ENCODE measurements at places on chromosomes 12 and 14.

DNA sequence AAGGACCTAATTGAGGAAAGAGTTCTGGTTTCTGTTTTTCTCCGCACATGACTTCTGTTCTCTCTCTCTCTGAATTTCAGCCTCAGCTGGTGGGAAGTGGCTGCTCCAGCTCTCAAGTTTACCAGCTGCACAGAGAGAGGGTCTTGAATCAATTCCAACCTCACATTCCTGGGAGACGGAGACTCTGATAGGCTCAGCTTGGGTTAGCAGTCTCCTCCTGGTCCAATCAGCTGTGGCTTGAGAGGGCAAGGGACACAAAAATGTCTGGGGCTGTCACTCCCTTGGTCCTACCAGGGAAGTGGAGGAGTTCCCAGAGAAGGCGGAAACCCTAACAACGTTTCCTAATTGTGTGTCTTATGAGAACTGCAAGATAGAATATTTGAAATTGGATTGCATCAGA is 7.0 kb downstream of the CCDC63 start:
- no peak for DNase-seq

GRCh38 chr12:113793250-113793649 is 172.9 kb downstream of the RBM19 start:
- DNase-seq = no peak

DNA sequence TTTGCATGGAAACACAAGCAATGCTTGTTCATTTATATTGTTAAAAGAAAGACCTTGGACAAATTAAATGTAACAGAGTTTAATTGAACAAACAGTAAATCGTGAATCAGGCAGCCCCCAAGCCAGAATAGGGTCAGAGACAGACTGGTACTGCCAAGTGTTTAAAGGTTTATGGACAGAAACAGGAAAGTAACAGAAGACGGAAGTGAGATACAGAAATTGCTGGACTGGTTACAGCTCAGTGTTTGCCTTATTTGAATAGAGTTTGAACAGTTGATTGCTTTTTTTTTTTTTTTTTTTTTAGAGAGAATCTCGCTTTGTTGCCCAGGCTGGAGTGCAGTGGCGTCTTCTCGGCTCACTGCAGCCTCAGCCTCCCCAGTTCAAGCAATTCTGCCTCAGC is 50.3 kb downstream of the DAO start:
- DNase-seq = no peak

- no peak for DNase-seq
These were observed 98.8 kb downstream of the TMEM132C start for GRCh38 chr12:128365651-128366231.

GRCh38 chr14:44712024-44712815 is 205.1 kb upstream of the FSCB start:
- no peak for DNase-seq

DNA sequence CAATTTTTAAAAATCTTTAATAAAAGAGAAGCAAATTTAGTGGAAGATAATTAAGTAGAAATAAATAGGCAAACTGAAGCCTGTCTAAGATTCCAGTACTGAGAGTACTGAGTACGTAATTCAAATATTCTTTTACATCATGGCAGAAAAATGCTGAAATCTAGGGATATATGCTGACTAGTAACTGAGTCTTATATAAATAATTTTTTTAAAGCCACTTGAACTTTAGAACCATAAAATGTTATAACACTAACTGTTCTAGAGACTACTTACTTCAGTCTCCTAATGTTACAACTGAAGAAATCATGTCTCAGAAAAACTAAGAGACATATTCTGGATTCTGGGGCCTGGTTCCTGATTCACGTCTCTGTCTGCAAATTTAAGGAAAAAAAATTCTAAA is 230.6 kb upstream of the PLEKHG7 start:
- no peak for DNase-seq

- no peak for DNase-seq
These were observed 17.8 kb upstream of the MEG3 start for GRCh38 chr14:100807979-100808734.

DNA sequence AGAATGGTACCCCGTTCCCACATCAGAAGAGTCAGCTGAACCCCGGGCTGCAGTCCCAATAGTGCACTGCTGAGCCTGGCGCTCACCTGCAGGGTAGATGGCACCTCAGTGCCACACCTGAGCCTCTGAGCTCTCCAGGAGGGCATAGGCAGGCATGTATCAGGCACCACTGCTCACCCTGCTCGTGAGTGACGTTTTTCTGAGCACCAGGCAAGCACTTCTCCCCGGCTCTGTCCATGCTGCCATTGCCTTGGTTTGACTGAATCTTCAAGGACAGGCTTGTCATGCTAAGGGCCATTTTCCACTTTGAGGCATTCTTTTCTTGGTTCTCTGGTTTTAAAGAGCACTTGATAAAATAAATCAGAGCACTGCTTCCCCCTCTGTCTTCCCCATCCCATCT is 161.6 kb upstream of the PRMT8 start:
- DNase-seq = no peak

DNA sequence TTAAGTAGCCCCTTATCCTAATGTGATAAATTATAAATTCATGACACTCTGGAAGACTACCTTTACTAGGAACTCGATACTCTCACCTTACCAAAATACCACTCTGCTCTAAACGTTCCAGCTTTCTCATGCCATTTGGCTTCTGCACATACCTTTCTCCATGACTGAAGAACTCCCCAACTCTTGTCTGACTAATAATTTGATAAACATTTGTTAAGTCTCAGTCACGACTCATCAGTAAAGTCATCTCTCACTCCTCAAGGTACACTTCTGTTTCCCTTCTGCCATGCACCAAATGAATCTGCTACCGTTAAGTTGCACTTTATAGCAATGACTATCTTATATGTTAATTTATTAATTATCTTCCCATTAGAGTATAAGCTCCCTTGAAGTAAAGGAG is 498.3 kb upstream of the NOVA1 start:
- no peak for DNase-seq

- no peak for DNase-seq
These were observed 51.4 kb downstream of the CYP46A1 start for GRCh38 chr14:99735189-99736135.

DNA sequence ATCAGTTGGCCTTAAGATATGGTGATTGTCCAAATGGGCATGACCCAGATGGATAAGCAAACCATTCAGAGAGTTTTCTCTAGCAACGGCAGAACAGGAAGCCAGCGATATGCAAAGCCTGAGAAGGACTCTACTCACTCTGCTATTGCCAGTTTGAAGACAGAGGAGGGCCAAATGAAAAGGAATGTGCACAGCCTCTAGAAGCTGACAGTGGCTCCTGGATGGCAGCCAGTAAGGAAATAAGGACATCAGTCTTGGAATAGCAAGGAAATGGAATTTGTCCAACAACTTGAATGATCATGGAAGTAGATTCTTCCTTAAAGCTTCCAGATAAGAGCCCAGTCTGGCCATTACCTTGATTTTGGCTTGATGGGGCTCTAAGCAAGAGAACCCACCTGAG is 60.0 kb downstream of the TMTC2 start:
- DNase-seq = no peak

DNA sequence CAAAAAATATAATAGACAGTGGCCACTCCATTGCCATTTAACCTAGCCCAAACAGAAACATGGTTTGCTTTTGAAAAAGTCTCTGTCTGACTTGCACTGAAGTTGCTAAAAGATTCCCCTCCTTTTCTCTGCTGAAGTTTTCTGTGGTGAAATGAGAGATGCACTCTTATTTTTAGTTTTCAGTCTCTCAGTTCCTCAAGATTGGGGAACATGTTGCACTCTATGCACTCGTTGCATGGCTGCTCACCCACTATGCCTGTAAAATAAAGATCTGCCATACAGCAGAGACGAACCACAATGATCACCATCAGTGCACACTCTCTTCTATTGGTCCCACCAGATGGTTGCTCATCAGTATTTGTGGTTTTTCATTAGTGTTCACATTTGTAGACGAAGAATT is 13.1 kb upstream of the DAAM1 start:
- DNase-seq = no peak

- DNase-seq = no peak
These were observed 53.6 kb downstream of the HSP90AA1 start for GRCh38 chr14:102033241-102033640.

GRCh38 chr12:71134405-71134804 is 23.4 kb downstream of the TSPAN8 start:
- no peak for DNase-seq

DNA sequence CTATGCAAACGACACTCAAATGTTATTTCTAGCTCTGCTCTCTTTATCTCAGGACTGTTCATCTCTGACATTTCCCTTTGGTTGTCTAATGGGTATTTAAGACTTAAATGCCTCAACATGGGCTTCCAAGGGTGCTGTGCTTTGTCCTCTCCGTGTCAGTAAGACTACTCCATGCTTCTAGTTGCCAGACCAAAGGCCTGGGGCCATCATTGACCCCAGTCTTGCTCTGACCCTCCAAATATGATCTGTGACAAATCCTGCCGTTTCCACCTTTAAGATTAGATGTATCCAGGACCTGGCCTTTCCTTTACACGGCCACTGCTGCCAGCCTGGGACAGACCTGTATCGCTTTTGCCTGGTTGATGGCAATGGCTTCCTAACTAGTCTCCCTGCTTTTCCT is 126.3 kb upstream of the DYRK2 start:
- no peak for DNase-seq

GRCh38 chr14:36443374-36443773 is 76.7 kb downstream of the NKX2-1 start:
- DNase-seq = no peak

DNA sequence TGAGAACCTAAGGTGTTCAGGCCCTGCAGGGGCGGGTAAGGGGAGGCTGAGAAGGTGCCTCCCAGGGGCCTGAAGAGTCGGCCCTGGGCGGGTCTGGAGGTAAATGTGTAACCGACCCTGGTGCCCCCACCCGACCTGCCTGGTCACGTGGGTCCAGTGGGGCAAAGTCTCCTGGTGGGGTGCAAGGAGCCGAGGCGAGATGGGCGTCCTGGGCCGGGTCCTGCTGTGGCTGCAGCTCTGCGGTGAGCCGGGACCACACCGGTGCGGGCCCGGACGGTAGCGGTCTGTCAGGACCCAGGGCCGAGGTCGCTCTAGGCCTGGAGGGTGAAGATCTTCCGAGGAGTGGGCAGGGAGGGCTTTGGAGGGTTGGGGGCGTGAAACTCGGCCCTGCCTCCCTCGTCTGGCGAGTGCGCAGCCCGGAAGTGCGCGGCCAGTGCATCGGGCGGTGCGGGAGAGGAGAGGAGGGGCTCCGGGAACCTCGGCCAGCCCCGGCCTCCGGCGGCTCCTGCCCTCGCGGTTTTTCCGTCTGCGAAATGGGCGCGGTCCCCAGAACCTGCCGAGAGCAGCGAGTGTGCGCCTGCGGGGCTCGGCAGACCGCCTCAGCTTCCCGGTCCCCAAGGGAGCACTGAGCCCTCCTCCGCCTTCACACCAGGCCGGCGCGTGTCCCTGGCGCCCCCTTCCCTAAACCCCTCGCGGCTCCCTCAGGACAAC is at the start of gene AMN:
Gene AMN (plus strand): TSS at position 174 of the 711 bp plus-strand sequence. CDS start 26 bp downstream, at position 200.
- DNase-seq = no peak

- DNase-seq = no peak
These were observed 143.1 kb upstream of the SLC16A7 start for GRCh38 chr12:59452746-59453145.

GRCh38 chr12:4274396-4275015 is 944 bp downstream of the CCND2 start:
- DNase-seq = no peak

DNA sequence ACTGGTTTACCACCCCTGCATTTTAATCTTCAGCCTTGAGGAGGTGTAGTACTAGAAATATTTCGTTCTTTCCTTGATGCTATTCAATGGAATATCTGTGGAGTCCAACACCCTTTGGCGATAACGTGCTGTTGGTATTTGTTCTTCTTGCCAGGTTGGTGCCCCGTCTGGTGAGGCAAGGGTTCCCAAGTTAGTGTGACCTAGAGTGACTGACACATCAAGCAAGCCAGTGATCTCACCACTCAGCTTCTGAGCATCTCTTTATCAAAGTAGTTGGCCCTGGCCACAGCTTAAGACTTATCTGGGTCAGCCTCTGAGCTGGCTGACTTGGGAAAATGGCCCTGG is 60.2 kb downstream of the PLXNC1 start:
- no peak for DNase-seq

DNA sequence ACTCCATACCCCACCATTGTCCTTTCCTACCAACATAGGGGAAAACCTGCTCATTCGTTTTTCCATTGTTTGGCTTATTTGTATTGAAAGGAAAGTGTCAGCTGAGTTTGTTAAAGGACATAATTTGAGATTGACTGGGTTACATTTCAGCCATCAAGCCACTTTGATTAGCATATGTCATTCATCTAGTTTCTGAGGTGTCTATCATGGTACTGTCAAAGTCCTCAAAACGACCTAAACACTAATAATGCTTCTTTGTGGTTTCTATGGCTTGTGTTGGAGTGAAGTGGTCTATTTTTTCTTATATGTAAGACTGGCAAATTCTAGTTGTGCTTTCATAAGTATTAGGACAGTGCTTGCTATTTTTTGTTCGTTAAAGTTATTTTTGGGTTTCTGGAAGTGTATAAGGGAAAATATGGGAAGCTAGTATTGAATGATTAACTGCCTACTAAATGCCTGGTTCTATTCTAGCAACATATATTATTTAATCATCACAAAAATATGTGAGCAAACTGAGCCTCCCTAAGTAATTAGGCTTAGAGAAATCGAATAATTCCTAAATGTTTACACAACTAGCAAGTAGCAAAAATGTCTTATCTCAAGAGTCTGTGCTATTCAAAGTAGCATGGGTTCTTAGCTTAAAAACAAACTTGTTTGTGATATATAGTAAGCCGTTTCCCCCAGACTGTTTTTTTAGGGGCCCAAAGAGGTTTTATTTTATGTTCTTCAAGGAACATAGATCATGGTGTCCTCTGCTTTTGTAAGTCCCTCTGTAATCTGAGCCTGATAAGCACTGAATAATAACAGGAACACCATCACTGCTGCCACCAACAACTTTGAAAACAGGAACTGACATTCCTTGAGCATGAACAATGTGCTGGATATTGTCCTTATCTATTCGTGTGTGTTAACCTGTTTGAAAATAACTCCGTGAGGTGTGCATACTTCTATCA is 67.1 kb downstream of the DERA start:
- no peak for DNase-seq

- no peak for DNase-seq
These were observed 143.7 kb upstream of the DCN start for GRCh38 chr12:91326058-91327027.

- no peak for DNase-seq
These were observed 1.9 kb upstream of the DHRS4 start for GRCh38 chr14:23951590-23952201.

DNA sequence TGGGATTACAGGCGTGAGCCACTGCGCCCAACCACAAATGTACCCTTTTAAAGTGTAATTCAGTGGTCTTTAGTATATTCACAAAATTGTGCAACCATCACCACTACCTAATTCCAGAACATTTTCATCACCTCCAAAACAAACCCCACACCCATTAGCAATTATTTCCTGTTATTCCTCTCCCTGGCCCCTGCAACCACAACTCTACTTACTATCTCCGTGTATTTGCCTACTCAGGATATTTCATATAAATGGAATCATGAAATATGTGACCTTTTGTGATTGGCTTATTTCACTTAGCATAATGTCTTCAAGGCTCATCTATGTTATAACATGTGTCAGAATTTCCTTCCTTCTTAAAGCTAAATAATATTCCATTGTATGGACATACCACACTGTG is 16.0 kb upstream of the AQP2 start:
- DNase-seq = no peak

All from stimulated activated CD8-positive, alpha-beta memory T cell treated with anti-CD3 and anti-CD28 coated beads, Interleukin-4, amount 100 ng/mL, for 1 hour (primary cell).